ENCODE measurements at places on chromosomes 1 and 21.
A peak's percentile ranks its signal among the peaks of the same experiment; 100 is the strongest.

GRCh38 chr1:65434760-65435159, 14.3 kb downstream of the LEPR start:
- DNase-seq, result no peak

- DNase-seq, result peak; percentile 80
These were observed 1.7 kb downstream of the RCC2 start for GRCh38 chr1:17437580-17438317.

DNA sequence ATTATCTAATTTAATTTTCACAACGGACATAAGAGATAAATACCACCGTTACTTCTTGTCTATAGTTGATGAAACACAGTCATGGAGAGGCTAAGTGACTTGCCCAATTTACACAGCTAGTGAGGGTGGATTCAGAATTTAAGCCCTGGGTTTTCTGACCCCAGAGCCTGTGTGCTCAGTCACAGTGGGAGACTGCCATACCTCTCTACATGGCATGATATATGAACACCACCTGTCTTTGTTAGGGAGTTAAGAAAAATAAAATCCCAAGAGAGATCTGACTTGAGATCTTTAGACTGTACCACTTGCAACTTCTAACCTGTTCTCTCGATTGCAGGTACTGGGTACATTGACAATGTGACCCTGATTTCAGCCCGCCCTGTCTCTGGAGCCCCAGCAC, 40.3 kb downstream of the LAMC2 start:
- DNase-seq, result no peak

- DNase-seq, result peak; percentile 23
These were observed 16.2 kb downstream of the DRAXIN start for GRCh38 chr1:11707621-11708276.

DNA sequence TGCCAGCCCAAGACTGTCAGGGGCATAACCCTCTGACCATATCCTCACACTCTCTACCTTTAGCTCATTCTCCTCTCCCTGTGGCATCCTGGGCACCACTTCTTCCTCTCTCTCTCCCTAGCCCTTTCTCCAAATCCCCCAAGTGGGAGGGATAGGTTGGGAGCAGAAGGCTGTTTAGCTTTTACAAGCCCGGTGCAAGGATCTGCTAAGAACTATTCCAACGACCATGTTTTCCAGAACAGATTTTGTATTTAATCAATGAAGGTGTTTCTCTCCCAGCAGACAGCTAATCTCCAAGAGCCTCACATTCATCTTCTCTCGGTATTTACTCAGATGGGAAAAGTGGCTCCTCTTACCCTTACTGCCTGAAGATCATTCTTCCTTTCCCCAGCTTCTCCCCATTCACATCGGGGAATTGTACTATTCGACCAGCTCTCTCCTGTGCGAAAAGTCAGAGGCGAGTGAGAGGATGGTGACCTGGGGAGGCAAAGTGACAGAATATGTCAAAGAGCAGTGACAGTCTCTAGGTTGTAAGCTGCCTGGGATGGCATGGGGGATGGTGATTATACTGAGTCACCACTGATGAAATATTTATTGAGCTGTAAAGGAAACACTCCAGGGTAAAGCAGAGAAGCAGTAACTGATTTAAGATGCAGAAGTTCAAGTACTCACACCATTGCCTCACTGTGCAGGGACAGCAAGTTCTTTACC, 47.0 kb upstream of the RBM15 start:
- DNase-seq, result no peak

DNA sequence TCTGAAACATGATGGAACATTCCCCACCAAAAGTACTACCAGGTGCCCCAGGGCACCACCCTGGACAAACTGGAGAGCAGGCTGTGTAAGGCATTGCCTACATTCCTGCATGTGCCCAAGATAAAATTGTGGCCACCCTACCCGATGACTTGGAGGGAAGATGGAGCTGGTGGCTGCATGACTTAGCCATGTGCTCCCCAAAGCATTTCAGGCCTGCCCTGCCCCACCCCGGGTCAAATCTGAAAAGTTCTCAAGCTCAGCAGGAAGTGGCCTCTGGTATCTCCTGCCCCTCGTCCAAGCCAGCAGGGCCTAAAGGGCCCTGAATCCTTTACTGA, 8.5 kb downstream of the CD2 start:
- no peak for DNase-seq

Data from substantia nigra (tissue), 51 donors.